ENCODE measurements at places on chromosomes 1 and 21.
A peak's percentile ranks its signal among the peaks of the same experiment; 100 is the strongest.

GRCh38 chr1:212955098-212955497, 4.8 kb downstream of the VASH2 start:
- H3K4me1 ChIP-seq: peaks cover 19% of the 10 kb centered on the region
- no peak for DNase-seq
- no peak overlapping the region for H3K27ac ChIP-seq
- H3K4me3 ChIP-seq: no peak overlapping the region

DNA sequence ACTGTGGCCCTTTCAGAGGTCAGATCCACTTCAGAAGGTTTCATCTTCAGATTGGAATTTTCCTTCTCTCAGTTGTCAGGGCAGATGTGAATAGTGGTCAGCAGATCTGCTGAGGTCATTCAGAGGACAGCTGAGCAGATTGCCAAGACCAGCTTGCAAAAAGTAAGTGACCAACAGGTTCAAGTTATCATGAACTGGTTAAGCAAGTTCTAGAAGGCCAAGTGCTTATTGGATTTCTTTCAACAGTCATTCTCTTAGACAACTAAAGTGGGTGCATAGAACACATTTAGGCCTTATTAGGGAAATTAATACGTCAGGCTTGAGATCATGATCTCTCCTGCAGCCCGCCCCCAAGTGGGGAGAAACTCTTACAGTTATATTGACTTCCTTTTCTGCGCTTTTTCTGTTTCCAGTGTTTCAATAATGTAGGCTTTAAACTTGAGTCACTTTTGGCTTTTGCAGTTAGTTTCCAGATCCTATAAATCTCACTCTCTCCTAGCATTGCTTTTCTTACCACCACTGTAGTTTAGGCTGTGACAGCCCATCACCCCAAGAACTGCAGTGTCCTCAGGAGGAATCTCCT, 96.4 kb downstream of the C1orf21 start:
- H3K27ac ChIP-seq: no peak overlapping the region
- no peak overlapping the region for H3K4me3 ChIP-seq
- DNase-seq: no peak
- H3K36me3 ChIP-seq: no peaks in the 10 kb centered on the region
- no peaks in the 10 kb centered on the region for H3K4me1 ChIP-seq

DNA sequence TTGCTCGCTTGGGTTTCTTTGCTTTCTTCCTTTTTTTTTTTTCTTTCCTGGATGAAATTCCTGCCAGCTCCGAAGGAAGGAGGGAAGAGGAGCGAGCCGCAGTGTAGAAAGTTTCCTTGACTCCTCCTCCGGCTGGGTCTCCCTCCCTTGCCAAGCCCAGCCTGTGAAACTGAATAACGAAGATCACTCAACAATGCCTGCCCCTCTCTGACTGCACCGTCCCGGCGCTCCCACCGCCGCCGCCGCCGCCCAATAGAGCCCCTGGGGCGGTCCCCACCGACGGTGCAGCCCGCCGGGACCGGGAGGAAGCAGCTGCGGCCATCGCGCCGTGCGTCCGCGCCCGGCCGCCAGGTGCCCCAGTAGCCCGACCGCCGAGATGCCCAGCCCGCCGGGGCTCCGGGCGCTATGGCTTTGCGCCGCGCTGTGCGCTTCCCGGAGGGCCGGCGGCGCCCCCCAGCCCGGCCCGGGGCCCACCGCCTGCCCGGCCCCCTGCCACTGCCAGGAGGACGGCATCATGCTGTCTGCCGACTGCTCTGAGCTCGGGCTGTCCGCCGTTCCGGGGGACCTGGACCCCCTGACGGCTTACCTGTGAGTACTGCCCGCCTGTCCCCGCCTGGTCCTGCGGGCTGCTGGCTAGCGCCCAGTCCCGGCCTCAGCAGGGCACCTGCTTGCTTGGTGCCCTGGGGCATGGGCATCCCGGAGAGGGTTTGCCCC, at the start of gene LGR6:
LGR6 (plus strand) TSS at position 186 of the 714 bp plus-strand sequence; CDS start at position 377, 191 bp downstream.
- no peak within 1 kb of the TSS for H3K4me3 ChIP-seq
- no peak for DNase-seq
- H3K27ac ChIP-seq: no peak within 1 kb of the TSS
- H3K4me1 ChIP-seq: peaks cover 2% of the 10 kb centered on the region
- H3K27me3 ChIP-seq: peaks cover 46% of the 10 kb centered on the region
- H3K36me3 ChIP-seq: no peaks in the 10 kb centered on the region

GRCh38 chr1:58358346-58358745, 188.2 kb downstream of the OMA1 start:
- H3K27ac ChIP-seq: no peak overlapping the region
- H3K4me1 ChIP-seq: no peaks in the 10 kb centered on the region
- no peaks in the 10 kb centered on the region for H3K27me3 ChIP-seq
- no peak overlapping the region for H3K4me3 ChIP-seq

DNA sequence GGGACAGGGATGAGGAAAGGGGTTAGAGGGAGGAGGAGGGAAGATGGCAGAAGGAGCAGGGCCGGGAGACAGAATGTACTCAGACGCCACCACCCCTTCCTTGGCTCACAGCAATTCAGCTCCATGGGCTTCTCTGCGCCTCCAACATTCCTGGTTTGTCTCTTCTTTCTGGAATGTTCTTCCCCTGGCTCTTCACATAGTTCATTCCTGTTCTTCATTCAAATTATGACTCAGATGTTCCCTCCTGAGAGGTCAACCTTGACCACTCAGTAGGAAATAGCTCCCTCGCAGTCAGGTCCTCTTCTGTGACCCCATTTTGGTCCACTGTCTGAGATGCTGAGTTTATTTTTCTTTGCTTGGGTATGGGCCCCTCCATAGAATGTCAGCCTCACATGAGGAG, 203.2 kb downstream of the C1orf94 start:
- peaks cover 10% of the 10 kb centered on the region for H3K4me1 ChIP-seq
- H3K27ac ChIP-seq: no peak overlapping the region
- DNase-seq: no peak

- H3K27ac ChIP-seq: peak overlapping the region; percentile 99
- peak; percentile 84 for DNase-seq
- peaks cover 39% of the 10 kb centered on the region for H3K4me1 ChIP-seq
- H3K36me3 ChIP-seq: peaks cover 33% of the 10 kb centered on the region
- peak overlapping the region; percentile 66 for H3K4me3 ChIP-seq
- H3K27me3 ChIP-seq: no peaks in the 10 kb centered on the region
These were observed 427 bp downstream of the CKS1B start for GRCh38 chr1:154974808-154975408.

GRCh38 chr1:234690872-234691271, 80.9 kb upstream of the IRF2BP2 start:
- H3K27me3 ChIP-seq: no peaks in the 10 kb centered on the region
- H3K36me3 ChIP-seq: no peaks in the 10 kb centered on the region
- no peak for DNase-seq
- no peak overlapping the region for H3K27ac ChIP-seq

- H3K4me3 ChIP-seq: no peak overlapping the region
- no peaks in the 10 kb centered on the region for H3K27me3 ChIP-seq
- no peak for DNase-seq
These were observed 84.0 kb downstream of the GPR52 start for GRCh38 chr1:174531751-174532150.

DNA sequence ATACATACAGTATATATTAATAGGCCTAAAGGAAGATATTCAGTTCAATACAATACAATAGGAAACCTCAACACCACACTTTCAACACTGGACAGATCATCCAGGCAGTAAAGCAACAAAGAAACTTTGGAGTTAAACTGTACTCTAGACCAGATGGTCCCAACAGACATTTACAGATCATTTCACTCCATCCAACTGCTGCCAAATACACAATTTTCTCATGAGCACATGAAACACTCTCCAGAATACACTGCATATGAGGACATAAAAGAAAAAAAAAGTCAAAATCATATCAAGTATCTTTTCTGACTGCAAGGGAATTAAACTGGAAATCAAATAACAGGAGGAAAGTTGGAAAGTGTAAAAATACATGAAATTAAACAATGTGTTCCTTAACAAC, 607.5 kb upstream of the BRINP3 start:
- no peak overlapping the region for H3K27ac ChIP-seq
- DNase-seq: no peak
- no peak overlapping the region for H3K4me3 ChIP-seq
- no peaks in the 10 kb centered on the region for H3K36me3 ChIP-seq
- H3K4me1 ChIP-seq: no peaks in the 10 kb centered on the region
- H3K27me3 ChIP-seq: no peaks in the 10 kb centered on the region

GRCh38 chr1:64302971-64303370, 99.5 kb downstream of the UBE2U start:
- H3K27me3 ChIP-seq: no peaks in the 10 kb centered on the region
- H3K36me3 ChIP-seq: no peaks in the 10 kb centered on the region

DNA sequence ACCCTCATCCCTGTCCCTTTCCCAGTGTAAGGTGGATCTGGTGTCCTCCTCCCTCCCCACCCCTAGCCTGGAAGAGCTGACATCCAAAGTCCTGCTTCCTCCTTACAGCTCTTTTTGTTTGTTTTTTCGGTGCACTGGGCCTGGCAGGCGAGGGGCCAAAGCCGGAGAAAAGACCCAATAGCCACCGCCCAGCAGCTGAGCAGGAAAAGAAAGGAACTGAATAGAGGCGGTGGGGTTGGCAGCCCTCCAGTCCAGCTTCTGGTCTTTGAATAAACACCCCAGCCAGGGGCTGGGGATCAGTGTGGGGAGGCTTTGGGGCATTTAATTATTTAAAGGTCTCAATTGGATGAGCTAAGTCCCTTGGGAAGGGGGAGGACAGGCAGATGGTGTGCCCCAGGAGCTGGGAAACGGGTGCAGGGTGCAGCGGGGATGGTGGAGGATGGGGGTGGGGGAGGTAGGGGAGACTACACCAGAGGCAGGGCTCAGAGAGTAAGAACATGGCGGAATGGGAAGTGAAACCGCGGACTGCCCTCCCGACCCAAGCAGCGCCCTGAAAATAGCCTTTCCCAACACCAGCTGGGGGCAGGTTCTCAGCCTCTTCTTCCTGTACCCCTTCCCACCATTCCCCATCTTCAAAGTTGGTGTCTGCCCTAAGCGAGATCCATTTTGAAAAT, 20.2 kb downstream of the BTG2 start:
- no peaks in the 10 kb centered on the region for H3K36me3 ChIP-seq
- peaks cover 45% of the 10 kb centered on the region for H3K4me1 ChIP-seq
- H3K27me3 ChIP-seq: peaks cover 6% of the 10 kb centered on the region
- no peak for DNase-seq
- no peak overlapping the region for H3K4me3 ChIP-seq
- H3K27ac ChIP-seq: no peak overlapping the region

GRCh38 chr1:182280504-182280900, 111.1 kb downstream of the GLUL start:
- no peak for DNase-seq
- no peaks in the 10 kb centered on the region for H3K4me1 ChIP-seq
- no peak overlapping the region for H3K27ac ChIP-seq
- no peaks in the 10 kb centered on the region for H3K27me3 ChIP-seq
- no peaks in the 10 kb centered on the region for H3K36me3 ChIP-seq

GRCh38 chr1:100722221-100722620, 2.7 kb downstream of the VCAM1 start:
- no peak overlapping the region for H3K27ac ChIP-seq
- no peaks in the 10 kb centered on the region for H3K4me1 ChIP-seq
- DNase-seq: no peak
- H3K4me3 ChIP-seq: no peak overlapping the region

DNA sequence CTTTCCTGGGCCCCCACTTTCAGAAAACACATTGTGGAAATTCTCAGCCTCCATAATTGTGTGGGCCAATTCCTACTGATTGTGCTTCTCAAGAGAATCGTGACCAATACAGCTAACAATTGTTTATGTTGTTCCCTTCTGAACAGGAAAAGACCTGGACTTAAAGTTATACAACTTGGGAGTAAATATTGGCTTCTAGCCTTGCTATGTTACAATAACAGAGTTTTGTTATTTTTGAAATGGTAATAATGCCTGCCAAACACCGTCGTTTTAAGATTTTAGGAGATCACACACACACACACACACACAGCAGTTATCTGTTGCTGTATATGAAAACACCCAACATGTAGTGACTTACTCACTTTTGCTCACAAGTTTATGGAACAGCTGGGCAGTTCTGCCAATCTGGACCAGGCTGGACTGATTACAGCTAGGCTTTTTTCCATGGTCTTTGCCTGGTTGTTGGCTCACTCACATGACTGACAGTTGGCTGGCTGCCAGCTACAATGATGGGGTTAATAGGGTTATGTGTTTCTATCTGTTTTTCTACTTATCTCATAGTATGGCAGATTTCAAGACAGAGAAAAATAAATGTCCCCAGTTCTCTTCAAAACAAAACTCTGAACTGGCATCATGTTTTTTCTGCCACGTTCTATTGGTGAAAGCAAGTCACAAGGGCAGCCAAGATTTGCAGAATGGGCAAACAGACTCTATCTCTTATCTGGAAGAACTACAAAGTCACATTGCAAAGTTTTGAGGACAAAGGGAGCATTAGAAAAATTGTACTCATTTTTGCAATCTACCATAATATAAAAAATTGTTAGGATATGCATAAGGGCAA, 447.5 kb downstream of the NEGR1 start:
- no peaks in the 10 kb centered on the region for H3K4me1 ChIP-seq
- no peak overlapping the region for H3K4me3 ChIP-seq
- no peaks in the 10 kb centered on the region for H3K27me3 ChIP-seq

- peak overlapping the region; percentile 55 for H3K4me3 ChIP-seq
- H3K27ac ChIP-seq: peak overlapping the region; percentile 79
- H3K36me3 ChIP-seq: peaks cover 33% of the 10 kb centered on the region
- no peaks in the 10 kb centered on the region for H3K27me3 ChIP-seq
- peaks cover 23% of the 10 kb centered on the region for H3K4me1 ChIP-seq
These were observed 1.1 kb downstream of the S100A11 start for GRCh38 chr1:152035539-152036266.

- no peaks in the 10 kb centered on the region for H3K36me3 ChIP-seq
- DNase-seq: no peak
- H3K4me1 ChIP-seq: no peaks in the 10 kb centered on the region
These were observed 10.1 kb downstream of the FMO1 start for GRCh38 chr1:171258429-171258828.

- no peaks in the 10 kb centered on the region for H3K4me1 ChIP-seq
- no peak overlapping the region for H3K4me3 ChIP-seq
- no peak for DNase-seq
- no peaks in the 10 kb centered on the region for H3K36me3 ChIP-seq
- H3K27me3 ChIP-seq: no peaks in the 10 kb centered on the region
These were observed 587.7 kb upstream of the ADGRL4 start for GRCh38 chr1:79594121-79594698.

- H3K36me3 ChIP-seq: no peaks in the 10 kb centered on the region
- no peak overlapping the region for H3K4me3 ChIP-seq
- DNase-seq: no peak
- no peak overlapping the region for H3K27ac ChIP-seq
These were observed 87.9 kb downstream of the SYT2 start for GRCh38 chr1:202622388-202622787.

GRCh38 chr1:58809325-58810010, 25.6 kb upstream of the JUN start:
- peaks cover 5% of the 10 kb centered on the region for H3K4me1 ChIP-seq
- no peak overlapping the region for H3K4me3 ChIP-seq
- no peaks in the 10 kb centered on the region for H3K36me3 ChIP-seq
- no peak overlapping the region for H3K27ac ChIP-seq

GRCh38 chr1:150505431-150505830, 2.5 kb upstream of the ECM1 start:
- 0 out of 3 replicates have a peak overlapping the region, but pooled peaks have one; percentile 72 for H3K27ac ChIP-seq
- H3K4me1 ChIP-seq: peaks cover 43% of the 10 kb centered on the region
- no peaks in the 10 kb centered on the region for H3K27me3 ChIP-seq
- H3K36me3 ChIP-seq: peaks cover 45% of the 10 kb centered on the region
- DNase-seq: no peak
